ENCODE measurements at places on chromosomes 11 and 22. TPM values are rescaled to one million over a fixed set of nuclear protein-coding genes. Genes with fewer than 3 reads are reported as not detected.

ZNRF3 gene
- total RNA-seq: 3.4 TPM

ART1 gene
- total RNA-seq: not detected

BTBD18 gene
- not detected for total RNA-seq

NLRP14 gene
- not detected for total RNA-seq

HDHD5 gene
- 20.3 TPM for total RNA-seq

HTR3B gene
- total RNA-seq: not detected

SERPING1 gene
- 77.0 TPM for total RNA-seq

KBTBD4 gene
- total RNA-seq: 29.9 TPM

MIOX gene
- total RNA-seq: not detected

OR5P2 gene
- not detected for total RNA-seq

BRSK2 gene
- not detected for total RNA-seq

LAYN gene
- 34.2 TPM for total RNA-seq

FAM181B gene
- total RNA-seq: 0.25 TPM

VSIG2 gene
- total RNA-seq: not detected

BIRC3 gene
- 2.4 TPM for total RNA-seq

LRRC4C gene
- 0.27 TPM for total RNA-seq

CNTN5 gene
- total RNA-seq: 0.90 TPM

IL17REL gene
- total RNA-seq: not detected

KCNK4 gene
- not detected for total RNA-seq

MMP13 gene
- not detected for total RNA-seq

SYT7 gene
- total RNA-seq: 7.0 TPM

CENPM gene
- total RNA-seq: 1.1 TPM

SLC22A9 gene
- not detected for total RNA-seq

RIBC2 gene
- total RNA-seq: 5.7 TPM

LRRC10B gene
- 0.27 TPM for total RNA-seq

GRAMD1B gene
- total RNA-seq: 3.1 TPM

CDHR5 gene
- not detected for total RNA-seq

HEPN1 gene
- total RNA-seq: not detected

CHRM4 gene
- total RNA-seq: not detected

CARD10 gene
- total RNA-seq: 5.8 TPM

C11orf91 gene
- total RNA-seq: not detected

NCR3LG1 gene
- 4.6 TPM for total RNA-seq

RIC3 gene
- not detected for total RNA-seq
